ENCODE measurements at places on chromosomes 6 and 20.

- no peak for DNase-seq
These were observed 56.4 kb downstream of the NRN1 start for GRCh38 chr6:5950361-5950785.

- DNase-seq: no peak
These were observed 268.2 kb downstream of the SAMD5 start for GRCh38 chr6:147776631-147777213.

DNA sequence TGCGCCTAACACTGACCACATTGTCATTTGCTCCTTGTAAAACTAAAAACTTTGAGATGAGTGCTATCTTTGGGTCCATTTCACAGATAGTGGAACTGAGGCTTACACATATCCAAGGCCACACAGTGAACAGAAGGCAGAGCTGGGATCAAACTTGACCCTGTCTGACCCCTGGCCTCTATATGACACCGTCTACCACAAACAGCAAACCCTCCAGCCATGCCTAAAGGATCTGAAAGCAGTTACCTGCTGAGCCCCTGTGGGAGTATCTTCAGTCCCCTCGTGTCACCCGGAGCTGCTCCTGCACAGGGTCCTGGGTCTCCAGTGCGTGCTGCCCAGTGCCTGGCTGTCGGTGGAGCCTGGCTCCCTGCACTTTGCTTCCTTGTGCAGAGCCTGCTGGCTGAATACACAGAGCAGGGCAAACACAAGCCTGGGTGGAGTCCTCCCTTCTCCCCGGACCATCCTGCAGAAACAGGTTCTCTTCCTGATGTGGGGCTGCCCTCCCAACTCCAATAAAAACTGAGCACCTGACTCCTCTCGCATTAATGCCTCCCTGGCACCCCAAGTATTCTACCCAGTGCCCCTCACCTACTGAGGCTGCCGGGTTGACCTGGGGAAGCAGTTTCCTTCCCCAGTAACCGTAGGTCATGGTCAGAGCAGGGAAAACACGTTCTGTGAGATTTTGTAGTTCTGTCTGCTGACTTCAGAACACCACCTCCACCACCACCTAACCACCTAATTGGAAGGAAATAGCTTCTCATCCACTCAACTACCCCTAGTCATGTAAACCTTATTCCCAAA, at the start of gene BCAS1:
Gene BCAS1 (minus strand): TSS at position 408 of the 801 bp plus-strand sequence. CDS start 11,876 bp downstream, outside the sequence.
- no peak for DNase-seq

DNA sequence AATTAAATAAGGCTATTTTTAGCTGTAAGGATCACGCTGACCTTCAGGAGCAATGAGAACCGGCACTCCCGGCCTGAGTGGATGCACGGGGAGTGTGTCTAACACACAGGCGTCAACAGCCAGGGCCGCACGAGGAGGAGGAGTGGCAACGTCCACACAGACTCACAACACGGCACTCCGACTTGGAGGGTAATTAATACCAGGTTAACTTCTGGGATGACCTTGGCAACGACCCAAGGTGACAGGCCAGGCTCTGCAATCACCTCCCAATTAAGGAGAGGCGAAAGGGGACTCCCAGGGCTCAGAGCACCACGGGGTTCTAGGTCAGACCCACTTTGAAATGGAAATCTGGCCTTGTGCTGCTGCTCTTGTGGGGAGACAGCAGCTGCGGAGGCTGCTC, 84.0 kb downstream of the RAMACL start:
- DNase-seq: no peak

GRCh38 chr20:5809495-5809894, 59.3 kb downstream of the SHLD1 start:
- DNase-seq: no peak

DNA sequence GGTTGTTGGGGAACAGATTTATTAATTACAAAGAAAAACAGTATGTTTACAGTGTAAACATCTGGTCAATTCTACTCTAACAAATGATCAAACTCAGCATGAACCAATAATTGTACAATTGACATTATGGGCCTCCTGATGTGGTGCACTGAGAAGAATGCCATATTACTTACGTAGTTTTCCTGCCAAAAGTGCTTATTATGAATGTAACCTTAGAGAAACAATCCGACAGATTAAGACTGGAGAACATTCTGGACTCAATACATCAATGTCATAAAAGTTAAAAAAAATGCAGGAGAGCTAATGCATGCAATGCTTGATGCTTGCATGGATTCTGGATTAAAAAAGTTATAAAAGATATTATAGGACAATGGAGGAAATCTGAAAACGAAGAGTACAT, 69.0 kb downstream of the LYRM4 start:
- no peak for DNase-seq

GRCh38 chr6:108235127-108235526, 25.7 kb downstream of the SNX3 start:
- no peak for DNase-seq

GRCh38 chr6:21604081-21604480, 10.5 kb downstream of the SOX4 start:
- no peak for DNase-seq

DNA sequence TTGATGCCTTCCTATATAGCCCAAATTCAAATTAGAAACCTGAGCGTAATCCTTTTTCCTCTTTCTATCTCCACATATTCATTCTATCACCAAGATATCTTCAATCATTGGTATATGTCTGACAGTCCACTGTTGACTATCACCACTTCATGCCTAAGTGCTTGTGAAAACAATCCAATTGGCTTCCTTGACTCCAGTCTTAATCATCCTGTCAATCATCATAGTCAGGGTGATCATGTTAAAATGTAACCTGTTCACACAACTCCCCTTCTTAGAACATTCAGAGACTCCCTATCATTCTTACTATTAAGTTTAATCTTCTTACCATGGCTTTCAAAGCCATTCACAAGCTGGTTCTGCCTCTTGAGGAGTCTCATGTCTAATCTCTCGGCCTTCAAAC, 616.7 kb downstream of the PHF3 start:
- no peak for DNase-seq

DNA sequence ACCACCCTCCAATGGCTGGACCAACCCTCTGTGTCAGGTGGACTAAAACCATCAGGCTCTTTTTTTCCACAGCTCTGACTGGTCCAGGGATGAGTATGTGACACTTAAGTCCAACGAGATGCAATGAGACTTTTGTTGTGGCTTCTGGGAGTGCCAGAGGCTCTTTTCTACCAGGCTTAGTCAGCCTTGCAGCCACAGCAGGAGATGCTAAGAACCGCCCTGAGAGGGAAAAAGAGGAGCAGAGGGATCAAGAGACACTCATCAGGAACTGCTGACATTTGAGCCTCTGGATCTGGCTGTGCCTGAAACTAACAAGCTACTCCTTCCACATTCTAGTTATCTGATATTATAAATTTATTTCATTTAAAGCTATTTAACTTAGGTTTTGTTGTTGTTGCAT, 270.9 kb upstream of the SULF2 start:
- no peak for DNase-seq

DNA sequence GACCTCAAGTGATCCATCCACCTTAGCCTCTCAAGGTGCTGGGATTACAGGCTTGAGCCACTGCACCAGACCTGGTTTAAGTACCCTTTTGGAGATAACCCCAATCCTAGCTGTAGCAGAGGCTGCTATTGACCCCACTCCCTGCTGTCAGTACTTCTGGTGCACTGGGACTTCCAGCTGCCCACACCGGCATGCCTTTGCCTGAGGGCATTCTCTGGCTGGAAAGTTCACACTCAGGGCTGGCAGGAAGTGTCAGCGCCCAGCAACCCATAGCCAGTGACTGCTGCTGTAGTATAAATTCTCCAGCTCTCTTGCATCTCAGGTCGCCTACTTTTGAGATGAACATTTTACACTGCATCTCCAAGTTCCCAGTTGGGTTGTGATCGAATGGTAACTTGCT, 75.3 kb downstream of the UTRN start:
- DNase-seq: no peak

DNA sequence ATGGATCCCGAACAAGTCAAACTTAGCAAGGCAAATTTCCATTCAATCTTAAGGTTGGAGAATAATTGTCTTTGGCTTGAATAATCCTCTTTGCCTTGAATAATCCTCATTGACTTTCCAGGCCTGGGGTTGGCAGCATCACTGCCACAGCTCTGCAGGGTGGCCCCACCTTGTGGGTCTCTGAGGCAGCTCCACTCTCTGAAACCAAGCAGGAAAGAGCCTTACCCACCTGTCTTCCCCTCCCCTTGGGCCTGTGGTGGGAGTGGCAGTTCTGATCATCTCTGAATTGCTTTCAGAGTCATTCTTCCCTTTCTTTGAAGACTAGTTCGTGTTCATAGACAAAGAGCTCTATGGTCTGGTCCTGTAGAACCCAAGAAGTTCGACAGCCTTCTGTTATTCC, 47.5 kb downstream of the KCNQ5 start:
- DNase-seq: no peak

GRCh38 chr6:104684911-104685415, 174.8 kb downstream of the HACE1 start:
- DNase-seq: no peak

- no peak for DNase-seq
These were observed 165.7 kb upstream of the RNF217 start for GRCh38 chr6:124796464-124796970.

DNA sequence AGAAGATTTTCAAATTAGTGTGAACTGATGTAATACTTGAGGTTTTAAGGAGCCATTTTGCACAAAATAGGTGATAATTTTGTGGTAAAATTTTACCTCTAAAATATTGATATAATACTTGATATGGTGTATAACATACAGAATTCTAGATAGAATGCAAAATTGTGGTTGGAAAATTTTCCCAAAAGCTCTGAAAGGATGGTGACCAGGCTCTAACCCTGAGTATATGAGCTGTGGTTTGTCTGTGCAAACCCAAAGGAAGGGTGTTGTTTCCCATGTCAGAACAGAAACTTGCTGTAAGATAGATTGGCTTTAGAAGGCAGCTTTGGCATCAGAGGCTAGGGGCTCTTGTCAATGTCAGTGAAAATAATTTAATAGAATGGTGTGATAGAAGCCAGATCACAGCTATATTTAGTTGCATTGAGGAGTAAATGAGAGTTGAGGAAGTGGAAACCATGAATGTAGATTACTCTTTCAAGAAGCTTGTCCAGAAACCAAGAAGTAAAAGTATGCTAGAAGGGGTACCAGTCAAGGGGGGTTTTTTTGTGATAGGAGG, 257.7 kb downstream of the FARS2 start:
- peak; percentile 27 for DNase-seq

DNA sequence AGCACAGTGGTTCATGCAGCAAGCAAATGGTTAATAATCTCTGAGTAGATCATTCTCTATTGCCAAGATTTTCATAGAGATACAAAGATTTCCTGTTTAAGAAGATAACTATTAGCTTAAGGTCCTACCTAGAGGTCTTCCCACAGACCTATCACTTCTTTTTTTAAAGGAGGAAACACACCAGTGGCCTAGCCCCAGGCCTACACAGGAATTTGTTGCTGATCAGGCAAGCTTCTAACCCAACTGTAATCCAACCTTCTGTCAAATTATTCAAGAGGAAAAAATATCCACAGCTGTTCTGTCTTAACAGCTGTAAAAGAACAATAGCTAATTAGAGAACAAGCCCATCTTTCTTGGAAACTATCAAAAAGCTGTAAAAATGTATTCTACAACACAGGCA, 332.8 kb downstream of the BTBD9 start:
- no peak for DNase-seq

DNA sequence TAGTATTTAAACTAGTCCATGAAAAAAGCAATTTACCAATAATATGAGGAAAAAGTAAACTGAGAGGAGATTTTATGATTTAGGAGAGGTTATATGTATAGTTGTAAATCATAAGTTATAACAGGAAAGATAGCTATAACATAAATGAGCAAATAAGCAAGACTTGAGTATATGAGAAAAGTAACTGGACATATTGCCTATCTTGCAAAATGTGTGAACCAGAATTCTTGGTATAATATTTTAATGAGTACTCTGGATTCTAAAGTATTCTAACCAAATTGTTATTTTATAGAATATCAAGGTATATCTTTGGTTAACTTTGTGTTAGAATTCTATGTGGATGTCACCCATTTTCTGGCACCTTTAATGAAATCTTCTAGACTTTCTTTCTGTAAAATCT, 124.6 kb downstream of the PHF3 start:
- no peak for DNase-seq

DNA sequence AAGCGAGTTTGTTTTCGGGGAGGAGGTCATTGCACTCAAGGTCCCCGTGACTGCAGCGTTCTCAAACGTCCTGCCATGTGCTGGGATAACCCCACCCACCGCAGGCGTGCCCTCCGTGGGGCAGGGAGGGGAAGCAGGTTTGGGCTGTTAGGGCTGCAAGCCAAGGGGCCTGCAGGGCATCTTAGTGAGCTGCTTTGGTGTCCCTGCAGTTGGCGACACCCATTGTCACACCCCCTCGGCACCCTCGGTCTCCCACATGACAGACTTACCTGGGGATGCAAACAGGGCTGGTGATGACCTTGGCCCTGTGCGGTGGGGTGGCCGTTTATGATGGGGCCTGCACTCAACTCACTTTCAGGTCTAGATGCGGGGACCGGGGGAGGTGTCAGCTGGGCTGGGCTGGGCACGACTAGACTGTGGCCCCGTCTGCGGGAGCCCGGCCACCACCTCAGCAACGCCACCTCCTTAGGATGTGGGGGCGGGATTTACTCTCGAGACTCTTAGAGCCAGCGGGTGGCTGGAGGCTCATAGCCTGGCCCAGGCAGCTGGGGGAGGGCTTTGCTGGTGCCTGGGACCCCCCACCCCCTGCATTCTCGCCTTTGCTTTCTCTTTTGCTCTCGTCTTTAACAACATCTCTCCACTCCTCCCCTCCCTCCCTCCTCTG, 6.5 kb upstream of the GATA5 start:
- DNase-seq: no peak

- DNase-seq: no peak
These were observed 135.1 kb downstream of the CEP57L1 start for GRCh38 chr6:109230453-109230852.

DNA sequence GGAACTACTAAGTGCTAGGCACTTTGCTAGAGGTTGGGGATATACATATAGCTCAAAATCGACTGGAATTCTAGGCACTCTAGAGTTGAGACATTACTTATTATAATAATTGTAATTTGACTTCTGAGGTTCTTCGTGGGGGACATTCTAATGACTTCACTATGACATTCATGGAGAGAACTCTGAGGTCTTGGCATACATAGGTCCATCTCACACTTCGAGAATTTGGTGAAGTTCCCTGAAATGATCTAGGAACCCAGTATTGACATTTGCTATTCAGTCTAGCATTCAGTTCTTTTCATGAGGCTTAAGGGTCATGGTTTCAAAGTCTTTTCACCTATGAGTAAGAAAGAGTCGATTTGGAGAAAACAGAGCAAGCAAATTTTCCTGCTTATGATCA, 446.6 kb upstream of the JAG1 start:
- DNase-seq: no peak

GRCh38 chr6:158072083-158072721, 90.5 kb downstream of the SYNJ2 start:
- DNase-seq: peak; percentile 65

Measured in CD4-positive, alpha-beta T cell treated with Interleukin-12 subunit alpha and Interleukin-12 subunit beta, for 1 hour (primary cell).